NCI-H524 (cell line): ENCODE measurements at places on chromosomes 7 and 10.

DNA sequence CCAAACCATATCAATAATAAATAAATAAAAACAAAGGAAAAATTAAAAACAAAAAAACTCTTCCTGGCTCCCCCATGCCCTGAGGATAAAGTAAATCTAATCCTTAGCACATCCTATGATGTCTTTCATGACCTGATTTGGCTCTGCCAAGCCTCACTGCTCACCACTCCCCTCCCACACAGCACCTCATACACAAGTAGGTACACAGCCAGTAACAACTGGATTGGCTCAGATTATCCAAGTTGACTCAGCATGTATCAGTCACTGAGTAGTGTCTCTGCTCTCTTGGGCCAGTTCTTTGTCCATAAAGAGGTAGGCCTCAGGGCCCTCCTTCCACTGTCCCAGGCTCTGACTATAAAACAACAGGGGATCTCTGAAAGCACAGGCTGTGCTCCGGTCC is 99.6 kb downstream of the STRA8 start:
- no peak for DNase-seq

- no peak for DNase-seq
Measured at GRCh38 chr10:112898540-112899390, 51.3 kb upstream of the TCF7L2 start.

DNA sequence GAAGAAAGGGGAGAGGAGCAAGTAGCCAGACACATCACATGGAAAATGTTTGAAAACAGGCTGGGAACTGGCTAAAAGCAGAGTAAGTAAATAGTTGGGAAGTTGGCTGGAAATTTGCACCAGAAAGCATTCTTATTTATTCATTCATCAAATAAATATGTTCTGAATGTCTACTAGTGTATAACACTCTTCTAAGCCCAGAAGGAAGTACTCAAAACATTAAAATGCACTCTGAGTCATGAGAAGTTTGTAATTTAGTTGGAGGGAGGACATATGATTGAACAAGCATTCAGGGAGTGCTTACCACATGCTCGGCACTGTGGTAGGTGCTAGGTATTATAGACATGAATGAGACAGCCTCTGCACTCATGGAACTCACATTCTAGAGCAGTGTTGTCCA is 37.0 kb upstream of the CNNM1 start:
- no peak for DNase-seq

GRCh38 chr7:90830308-90830707 is 234.2 kb downstream of the CDK14 start:
- no peak for DNase-seq

- DNase-seq = no peak
Measured at GRCh38 chr7:7535691-7536090, at the start of gene COL28A1. COL28A1 (minus strand) TSS chr7:7535873; CDS start chr7:7532875, 2,998 bp downstream.

GRCh38 chr7:4225361-4225771 is 456.7 kb upstream of the FOXK1 start:
- DNase-seq = no peak

- DNase-seq = no peak
Measured at GRCh38 chr10:43327171-43327570, 44.3 kb upstream of the FXYD4 start.

DNA sequence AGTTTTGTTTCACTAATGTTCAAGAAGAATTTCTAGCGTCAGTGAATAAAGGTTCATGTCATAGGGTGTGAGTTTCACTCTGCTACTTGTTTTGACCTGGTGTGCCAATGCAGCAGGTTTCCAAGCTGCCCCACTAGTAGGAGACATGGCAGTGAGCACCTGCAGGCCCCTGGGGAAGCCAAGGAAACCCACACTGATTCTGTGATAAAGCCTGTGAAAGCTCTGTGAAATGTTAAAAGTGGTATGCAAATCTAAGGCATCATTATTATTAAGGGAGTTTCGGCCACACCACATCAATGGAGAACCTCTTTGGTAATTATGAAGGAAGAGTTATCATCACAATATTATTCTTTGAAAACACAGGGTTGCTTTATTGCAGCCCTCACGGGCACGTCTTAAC is 46.4 kb downstream of the ABCB5 start:
- DNase-seq = no peak

DNA sequence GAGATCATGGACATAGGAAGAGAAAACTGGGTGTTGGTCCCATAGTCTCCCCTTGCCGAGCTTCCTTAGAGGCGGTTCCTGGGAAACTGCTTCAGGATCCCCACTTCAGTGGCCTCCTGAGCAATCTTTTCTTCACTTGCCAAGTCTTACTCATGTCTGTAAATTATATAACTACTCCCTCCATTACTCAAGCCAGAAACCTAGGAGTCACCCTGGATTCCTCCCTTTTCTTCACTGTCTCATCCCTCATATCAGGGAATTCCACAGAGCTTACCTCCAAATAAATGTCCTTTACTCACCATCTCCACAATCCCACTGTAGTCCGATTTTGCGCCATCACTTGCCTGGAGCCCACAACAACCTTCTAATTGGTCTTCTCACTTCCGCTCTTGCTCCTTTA is 29.1 kb upstream of the TRUB1 start:
- no peak for DNase-seq

DNA sequence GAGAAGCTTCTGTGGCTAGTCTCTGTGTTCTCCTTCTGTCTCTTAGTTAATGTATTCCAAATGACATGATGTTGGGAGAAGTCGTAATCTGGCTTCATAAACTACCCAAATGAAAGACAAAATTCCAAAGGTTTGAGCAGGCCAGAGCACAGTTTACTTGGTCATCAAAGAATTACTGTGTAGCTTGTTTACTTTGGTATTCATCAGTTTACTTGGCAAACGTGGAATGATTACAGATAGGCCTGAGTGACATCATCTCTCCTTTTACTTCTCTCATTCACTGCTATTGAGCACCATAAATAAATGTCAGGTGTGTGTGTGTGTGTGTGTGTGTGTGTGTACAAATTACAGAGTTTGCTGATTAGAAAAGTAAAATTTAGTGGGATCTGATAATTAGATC is 327.3 kb downstream of the PHTF2 start:
- no peak for DNase-seq

DNA sequence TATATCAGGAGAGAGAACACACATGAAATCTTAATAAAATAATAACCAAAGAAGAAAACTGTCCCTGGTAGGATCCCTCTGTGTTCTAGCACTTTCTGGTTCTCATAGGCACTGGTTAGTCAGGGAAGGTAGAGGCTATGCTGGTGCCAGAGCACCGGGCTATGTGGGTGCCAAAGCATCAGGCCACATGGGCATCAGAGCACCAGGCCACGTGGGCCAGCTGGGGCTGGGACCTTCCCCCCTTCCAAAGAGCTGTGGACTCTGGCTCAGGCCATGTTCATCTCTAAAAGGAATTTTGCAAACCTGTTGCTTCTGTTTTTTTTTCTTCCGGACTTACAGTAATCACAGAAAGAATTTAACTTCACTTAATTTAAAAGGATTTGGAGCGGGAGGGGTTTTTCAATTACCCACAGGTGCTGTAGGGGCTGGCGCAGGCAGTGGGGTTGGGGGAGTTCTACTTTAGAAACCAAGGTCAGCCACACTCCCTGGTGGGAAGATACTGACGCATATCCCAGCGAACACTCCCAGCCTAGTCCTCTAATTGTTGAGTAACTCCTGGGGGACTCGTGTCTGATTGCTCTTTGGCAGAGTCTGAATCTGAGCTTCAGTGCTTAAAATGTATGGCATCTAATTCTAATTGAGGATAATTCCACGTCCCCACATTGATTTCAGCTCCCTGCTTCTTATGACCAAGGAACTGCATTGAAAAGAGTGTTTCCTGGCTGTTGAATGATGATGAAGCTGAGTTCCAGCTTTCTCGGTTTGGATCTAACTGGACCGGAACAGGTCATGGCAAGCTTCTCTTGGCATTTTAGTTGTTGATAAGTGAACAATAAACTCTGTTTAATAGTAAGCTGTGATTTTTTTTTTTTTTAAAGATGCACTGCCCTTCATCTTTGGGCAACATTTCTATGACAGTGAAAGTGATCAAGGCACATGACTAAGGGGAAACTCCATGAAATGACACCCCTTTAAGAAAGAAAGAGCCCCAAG is 110.7 kb upstream of the FZD8 start:
- DNase-seq = no peak

GRCh38 chr7:50497968-50498367 is 47.8 kb upstream of the FIGNL1 start:
- DNase-seq = no peak
